ENCODE measurements at places on chromosomes 3 and 15.

DNA sequence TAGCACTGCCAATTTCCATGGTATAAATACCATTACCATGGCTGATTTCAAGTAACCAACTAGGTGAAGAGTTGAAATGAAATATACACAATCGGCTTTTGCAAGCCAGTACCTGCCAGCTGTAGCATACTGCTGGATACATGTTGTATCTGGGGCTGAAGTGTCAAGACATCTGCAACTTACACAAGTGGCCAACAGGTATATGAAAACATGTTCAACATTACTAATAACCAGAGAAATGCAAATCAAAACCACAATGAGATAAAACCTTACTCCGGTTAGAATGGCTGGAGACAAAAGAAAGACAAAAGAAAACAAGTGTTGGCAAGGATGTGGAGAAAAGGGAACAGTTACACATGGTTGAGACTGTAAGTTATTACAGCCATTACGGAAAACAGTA is 11.6 kb downstream of the ATOSA start:
- DNase-seq, result no peak

DNA sequence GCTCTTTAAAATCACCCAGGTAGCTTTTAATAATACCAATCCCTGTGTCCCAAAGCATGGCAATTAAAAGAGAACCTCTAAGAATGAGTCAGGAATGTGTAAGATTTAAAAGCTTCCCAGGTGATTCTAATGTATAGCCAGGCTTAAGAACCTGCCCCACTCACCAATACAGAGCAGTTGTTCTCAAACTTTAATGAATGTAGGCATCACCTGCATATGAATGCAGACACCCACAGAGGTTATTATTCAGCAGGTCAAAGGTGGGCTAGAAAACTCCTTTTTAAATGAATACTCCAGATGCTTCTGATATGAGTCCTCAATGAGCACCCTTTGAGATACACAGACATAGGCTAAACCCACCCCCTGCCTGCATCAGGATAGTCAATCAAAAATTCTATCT is 298.1 kb upstream of the KCNMB2 start:
- DNase-seq, result no peak

- DNase-seq, result no peak
Measured at GRCh38 chr3:101027286-101027685, 34.1 kb upstream of the ABI3BP start.

GRCh38 chr15:52567871-52568600 is 794 bp downstream of the ARPP19 start:
- DNase-seq, result peak; percentile 28

DNA sequence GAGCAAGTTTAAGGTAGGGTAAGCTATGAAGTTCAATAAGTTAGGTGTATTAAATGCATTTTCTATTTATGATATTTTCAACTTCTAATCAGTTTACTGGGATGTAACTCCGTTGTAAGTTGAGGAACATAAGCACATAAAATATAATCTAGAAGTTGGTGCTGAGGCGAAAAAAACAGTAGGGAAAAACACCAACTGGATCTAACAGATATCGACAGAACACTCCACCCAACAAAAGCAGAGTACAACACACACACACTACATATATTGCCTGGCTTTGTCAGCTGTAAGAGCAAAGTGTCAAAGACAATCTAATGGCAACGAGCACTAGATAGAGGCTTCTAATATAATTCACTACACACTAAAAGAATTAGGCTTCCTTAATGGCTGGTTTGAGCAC is 8.4 kb downstream of the PIK3R4 start:
- DNase-seq, result no peak

GRCh38 chr3:138974462-138974861 is 27.4 kb downstream of the FOXL2NB start:
- no peak for DNase-seq

DNA sequence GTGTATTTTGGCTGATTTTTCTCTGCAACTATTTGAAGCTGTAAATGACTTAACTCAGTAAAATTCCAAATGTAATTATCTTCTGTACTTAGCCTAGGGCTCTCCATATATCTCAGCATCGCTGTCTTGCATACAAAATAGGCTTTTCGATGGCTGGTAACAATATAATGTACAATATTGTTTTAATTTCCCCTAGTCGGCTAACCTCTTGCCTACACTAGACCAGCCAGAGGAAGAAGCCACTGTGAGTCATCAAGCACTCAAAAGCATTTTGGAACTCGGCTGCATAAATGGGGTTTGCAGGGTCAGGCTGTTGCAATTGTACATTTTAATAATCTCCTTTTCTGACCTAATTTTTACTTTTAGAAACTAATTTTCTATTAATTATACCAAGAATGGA is 583.8 kb downstream of the FOXP1 start:
- no peak for DNase-seq

DNA sequence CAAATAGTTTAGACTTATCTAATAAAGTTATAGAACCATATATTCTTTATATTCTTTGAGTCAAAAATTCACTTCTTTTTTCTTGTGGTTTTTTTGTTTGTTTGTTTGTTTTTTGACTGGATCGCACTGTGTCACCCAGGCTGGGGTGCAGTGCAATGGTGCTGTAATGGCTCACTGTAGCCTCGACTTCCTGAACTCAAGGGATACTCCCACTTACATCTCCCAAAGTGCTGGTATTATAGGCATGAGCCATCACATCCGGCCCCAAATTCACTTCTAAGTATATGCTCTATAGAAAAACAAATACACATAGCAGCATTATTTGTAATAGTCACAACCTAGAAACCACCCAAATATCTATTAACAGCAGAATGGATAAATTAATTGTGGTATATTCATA is 13.7 kb upstream of the SLTM start:
- no peak for DNase-seq

GRCh38 chr3:72481542-72481941 is 366.7 kb downstream of the SHQ1 start:
- DNase-seq, result no peak

DNA sequence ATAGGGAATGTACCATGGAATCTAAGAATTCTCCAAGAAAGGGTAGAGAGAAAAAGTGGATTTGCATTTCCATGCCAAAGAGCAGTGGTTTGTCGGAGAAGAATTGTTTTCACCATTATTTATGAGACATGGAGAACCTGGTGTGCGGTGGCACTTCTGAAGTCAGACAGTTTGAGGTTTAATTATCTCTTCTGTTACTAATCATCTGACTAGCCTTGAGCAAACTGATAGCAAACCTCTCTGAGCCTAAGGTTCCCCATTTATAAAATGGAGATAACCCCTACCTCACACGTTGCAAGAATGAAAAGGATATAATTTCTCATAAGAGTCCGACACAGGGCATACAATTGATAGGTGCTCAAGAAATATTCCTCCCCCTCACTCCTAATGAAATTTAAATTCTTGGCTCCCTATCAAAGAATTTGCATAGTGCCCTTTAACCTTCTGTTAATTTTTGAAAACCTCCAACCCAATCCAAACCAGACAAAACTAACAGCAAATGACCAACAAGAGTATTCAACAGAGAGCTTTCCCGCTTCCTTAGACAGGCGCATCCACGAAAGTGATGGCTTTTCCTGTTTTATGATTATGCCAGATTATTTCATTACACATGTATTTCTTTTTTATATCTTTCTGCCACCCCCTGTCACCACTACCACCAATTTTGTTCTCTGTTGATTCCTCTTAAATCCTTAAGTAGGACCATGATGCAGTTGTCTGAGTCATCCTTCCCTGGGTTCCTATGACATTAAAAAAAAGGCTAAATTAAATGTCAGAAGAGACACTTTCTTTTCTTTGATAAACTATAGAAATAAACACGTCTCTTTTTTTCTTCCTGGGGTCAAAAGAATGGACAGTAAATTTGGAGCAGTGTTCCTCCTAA is 28.5 kb downstream of the TMEM212 start:
- DNase-seq, result no peak

DNA sequence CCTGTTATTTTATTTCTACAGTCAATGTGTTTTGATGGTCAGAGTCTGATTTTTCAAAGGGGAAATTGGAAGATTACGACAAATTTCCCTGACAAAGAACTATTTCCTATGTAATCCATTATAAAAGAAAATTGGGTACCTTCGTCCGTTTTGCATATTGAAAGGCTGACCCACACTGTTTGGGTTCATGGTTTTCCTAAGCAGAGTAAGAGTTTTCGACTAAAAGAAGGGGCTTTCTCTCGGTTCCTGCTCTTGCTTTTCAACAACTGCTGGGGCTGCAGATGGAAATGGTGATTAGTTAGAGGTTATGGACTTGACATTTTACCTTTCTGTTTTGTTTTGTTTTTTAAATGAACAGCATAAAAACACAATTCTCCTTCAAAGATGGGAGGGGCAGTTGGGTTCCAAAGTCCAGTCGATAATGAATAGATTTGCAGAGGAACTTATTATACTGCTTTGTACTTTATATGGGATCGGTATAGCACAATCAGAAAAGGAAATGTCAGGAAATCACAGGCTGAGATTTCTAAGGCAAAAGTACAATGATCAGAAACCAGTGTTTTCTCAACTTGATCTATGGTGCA is 978 bp downstream of the KCNMB2 start:
- DNase-seq, result no peak

GRCh38 chr15:80744415-80744814 is 34.8 kb upstream of the CEMIP start:
- DNase-seq, result no peak

DNA sequence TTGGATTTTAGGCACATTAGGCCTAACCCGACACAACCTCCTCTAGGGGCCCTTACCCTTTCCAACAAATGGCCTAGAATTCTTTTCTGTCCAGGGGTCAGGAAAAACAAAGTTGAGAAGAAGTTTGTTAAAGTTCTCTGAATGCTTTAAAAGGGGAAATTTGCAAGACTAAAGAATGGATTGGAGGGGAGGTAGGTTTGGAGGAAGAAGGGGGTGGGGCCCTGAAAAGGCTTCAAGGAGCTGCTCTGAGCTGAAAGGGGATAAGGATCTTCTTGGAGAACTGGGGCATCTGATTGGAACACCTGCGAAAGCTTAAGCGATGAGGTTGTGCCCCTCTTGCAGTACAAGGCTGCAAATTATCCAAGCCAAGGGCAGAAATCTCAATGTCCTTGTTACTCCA is 3.9 kb upstream of the SENP2 start:
- DNase-seq, result no peak

DNA sequence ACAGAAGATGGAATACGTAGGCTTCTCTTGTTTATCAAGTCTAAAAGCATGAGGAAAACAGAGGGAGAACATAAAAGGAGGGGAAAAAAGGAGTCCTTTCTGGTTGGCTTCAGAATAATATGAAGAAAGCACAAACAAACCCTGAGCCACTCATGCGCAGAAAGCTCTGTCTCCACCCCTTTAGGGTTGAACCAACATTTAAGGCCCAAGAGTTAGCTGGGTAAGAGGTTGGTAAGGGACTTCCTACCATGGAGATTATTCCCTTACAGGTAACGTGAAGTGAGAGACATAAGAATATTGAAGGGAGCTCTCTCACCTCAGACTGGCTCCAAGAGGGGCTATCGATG is 145.3 kb downstream of the RORA start:
- DNase-seq, result no peak

DNA sequence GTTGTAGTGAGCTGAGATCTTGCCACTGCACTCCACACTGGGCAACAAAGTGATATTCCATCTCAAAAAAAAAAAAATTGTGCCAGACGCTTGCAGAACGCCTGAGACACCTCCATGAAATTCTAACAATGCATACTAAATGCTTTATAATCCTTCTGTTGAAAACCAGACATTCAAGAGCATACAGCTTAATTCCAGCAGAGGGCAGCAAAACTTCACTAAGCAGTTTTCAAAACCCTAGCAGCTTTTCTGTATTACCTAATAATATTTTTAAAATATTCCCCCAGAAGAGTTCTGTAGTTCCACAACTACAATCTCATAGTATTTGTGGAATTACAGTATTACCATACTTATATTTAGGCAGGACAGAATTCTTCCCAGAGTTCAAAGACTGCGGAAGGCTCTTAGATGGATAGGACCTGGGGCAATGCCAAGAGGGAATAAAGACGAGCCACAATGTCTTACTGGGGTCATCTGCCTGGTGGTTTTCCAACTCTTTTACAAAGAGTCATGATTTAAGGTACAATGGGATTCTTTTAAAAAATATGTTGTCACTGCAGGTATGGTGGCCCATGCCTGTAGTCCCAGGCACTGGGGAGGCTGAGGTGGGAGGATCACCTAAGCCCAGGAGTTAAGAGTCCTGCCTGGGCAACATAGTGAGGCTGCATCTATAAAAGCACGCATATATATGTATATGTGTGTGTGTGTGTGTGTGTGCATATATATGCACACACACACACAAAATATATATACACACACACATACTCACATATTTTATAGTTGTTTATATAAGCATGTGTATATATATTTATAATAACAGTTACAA is 19.6 kb upstream of the TASOR start:
- peak; percentile 33 for DNase-seq

DNA sequence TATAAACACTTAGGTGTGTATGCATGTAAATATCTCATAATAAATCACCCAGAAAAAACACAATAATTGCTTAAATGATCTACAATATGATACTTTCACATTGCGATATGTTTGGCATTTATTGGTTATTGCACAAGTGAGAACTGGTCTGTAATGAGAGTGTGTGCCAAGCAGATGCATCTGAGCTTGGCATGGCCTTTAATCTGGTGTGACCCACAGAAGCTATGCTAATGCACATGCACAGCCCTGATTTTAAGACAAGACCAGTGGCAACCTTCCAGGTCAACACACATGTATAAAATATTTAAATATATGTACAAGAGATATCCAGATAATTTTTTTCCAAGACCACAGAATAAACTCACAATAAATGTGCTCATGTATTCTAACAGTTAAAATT is 42.7 kb downstream of the C2CD4A start:
- DNase-seq, result no peak

GRCh38 chr15:68421798-68422402 is 10.1 kb downstream of the ITGA11 start:
- no peak for DNase-seq

- DNase-seq, result no peak
Measured at GRCh38 chr15:41969851-41970431, 2.4 kb downstream of the EHD4 start.

- DNase-seq, result peak; percentile 46
Measured at GRCh38 chr15:50148362-50148963, 29.4 kb upstream of the ATP8B4 start.

DNA sequence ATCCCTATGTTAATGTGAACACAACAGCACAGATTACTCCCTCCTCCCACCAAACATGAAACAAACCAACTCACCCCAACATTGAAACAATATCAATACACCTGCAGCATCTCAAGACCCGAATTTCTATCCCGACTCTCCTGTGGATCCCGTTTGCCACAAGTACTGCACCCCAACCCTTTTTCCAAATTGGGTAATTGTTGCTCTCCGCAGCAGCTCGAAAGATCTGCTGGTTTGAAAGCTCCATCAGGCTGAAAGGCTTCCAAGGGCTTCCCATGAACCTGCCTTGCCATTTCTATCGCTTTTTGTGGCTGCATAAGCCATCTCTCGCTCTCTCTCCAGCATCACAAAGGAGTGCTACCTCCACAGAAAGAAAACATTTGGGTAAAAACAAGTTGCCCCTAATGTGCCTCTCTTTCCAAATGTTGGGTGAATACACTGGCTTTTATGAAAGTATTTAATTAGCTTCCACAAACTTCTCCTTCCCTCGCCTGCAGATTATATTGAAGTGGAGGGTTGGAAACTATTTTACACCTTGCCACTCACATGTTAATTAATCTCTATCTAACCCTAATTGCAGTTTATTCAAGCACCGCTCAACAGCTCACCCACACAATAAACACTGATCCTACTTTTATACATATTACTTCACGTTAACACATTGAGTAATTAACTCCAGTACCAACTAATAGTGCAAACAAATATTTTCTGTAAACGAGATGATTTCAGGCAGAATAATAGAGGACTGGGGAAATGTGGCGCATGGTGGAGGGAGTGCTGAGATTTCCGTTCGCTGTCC is 2.5 kb upstream of the FEZF2 start:
- no peak for DNase-seq

- no peak for DNase-seq
Measured at GRCh38 chr3:29871087-29871486, 590.2 kb downstream of the RBMS3 start.

All from NCI-H526 treated with DMSO at 0.1 percent for 48 hours (cell line).